ENCODE measurements at places on chromosomes 5 and 9.

DNA sequence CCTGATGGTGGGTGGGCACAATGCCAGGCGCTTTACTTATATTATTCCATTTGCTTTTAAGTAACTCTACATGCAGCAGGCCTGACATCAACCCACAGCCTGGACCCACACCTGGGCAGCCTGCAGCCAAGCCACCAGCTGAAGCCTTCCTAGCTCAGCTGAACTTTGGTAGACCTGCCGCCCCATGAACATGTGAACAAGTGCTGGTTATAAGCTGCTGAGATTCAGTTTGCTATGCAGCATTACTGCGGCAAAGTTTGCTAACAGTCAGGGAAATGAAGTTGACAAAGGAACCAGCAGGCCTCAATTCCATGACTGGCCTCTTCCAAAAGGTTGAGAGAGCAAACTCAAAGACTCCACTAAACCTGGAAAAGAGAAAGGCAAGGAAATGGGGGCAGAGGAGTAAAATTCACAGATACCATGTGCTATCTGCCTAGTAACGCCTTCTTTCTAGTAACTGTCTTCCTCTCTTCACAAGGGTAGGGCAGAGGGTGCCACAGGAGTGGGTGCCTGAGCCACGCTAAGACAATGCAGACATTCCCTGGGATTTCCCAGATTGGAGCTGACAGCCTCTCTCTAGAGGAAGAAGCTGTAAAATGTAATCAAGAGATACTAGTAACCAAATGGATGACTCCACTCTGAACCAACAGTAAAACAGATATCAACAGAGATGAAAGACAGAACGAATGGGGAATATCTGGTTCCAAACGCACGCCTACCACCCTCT lies 2.9 kb downstream of the BOD1 start:
- no peak for DNase-seq

DNA sequence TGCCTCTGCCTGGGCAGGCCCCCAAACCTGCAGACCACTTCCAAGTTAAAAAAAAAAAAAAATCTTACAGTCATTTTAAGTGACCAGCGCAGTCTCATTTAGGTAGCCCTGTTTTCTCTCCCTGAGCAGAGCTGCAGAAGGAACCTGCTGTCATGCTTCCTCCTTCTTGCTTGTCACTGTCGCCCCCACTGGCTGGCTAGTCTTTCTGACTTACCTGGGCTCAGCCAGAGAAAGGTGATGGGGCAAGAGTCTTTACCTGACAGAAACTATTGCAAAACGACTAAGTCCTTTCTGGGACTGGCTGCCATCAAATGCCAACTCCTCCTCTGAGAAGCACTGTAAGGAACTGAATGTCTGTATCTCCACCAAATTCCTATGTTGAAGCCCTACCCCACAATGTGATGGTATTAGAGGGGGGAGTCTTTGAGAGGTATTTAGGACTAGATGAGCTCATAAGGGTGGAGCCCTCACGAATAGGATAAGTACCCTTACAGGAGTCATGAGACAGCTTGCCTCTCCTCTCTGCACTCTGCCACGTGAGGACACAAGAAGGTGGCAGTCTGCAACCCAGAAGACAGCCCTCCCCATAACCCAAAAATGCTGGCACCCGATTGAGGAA lies 58.4 kb upstream of the SHC3 start:
- no peak for DNase-seq

- DNase-seq, result no peak
Measured at GRCh38 chr9:129750013-129750638, 2.7 kb downstream of the PTGES start.

DNA sequence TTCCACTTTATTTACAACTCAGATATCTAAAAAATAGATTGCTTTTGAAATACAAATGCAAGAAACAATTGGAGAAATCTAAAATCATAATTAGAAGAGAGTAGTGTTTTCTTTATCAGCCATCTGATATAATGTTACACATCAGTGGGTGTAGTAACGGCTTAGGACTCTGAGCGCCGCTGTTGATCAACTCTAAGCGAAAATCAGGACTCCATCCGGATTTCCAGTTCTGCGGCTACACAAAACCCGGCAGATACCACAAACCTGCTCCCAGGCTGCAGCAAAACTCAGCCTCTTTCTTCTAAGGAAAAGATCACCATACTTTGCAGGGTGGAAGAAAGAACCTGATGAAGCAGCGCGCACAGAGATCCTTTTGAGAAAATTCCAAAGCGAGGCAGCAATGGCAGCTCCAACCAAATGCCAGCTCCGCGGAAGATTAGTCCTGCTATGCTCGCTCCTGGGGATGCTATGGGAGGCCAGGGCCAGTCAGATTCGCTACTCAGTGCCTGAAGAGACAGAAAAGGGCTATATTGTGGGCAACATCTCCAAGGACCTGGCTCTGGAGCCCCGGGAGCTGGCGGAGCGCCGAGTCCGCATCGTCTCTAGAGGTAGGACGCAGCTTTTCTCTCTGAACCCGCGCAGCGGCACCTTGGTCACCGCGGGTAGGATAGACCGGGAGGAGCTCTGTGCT lies at the start of gene PCDHGA9:
Gene PCDHGA9 (plus strand): TSS at position 226 of the 691 bp plus-strand sequence. CDS start 175 bp downstream, at position 401.
- peak; percentile 42 for DNase-seq

GRCh38 chr5:137118629-137119028 lies 380.5 kb downstream of the SPOCK1 start:
- DNase-seq, result no peak

DNA sequence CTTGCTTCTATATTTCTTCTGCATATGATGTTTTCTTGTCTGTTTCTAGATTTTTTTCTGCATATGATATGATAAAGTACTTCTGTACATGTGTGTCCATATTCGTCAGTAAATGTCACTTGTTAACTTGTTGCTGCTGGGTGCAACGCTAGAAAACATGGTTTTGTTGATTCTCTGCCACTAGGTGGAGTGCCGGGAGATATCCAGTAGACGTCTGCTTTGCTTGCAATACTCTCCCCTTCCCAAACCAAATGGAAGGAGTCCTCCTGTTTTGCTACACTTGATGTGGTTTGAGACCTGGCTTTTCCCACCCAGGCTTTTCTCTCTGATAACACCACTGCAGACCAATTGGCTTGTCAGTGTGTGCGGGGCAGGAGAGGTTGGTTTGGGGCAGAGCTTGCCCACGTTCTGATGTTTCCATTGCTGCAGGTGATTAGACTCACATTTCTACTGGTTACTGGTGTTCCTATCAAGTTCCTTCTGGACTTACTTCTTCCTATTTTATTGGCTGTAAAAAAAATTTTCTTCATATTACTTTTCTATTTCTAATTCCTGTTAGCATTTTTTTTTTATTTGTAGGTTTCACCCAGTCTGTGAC lies 900.0 kb upstream of the CDH10 start:
- peak; percentile 7 for DNase-seq

DNA sequence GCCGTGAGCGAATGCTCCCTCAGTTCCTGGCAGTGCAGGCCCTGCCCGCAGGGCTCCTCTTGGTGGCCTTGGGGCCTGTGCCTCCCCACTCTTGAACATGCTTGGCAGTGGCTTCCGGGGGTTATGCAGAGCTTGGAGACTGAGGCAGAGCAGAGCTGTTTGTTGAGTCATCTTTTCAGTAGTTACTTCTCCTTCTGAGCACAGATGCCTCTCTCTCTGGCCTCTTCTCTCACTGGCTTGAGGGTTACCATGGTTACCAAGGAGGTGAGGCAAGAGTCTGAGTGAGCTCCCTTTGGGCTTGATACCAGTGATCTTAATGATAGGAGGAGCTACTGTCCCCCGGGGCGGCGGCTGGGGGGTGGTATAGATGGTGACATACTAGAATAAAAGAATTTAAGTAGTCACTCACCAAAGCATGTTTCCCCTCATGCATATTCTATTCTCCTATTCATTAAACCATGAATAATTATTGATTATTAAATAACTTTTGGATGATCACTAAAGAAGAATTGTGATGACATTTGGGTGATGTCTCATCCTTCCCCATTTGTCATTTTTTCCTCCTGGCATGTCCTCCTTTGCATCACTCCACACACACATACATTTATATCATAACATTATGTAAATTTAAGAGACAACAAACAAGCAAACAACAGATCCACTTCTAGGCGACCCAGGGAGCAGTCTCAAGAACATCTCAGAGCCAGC lies 111.1 kb downstream of the ARHGAP26 start:
- DNase-seq, result no peak

DNA sequence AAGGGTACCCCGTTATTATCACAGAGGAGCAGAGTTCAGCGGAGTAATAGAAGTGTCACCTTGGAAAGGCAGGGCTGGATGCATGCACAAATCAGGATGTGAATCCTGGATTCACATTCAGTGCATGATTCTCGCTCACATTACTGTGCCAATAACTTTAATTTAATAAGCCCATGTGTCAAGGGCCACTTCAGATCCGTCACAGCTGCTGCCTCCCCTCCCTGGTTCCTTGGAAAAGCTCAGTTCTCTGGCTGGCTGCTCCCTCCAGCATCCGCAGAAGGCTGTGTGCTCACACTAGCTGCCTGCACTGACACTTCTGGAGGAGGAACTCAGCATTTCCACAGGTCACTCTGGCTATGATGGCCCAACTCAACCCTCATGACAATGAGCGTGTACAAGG lies 256.8 kb upstream of the ADAMTS16 start:
- no peak for DNase-seq

DNA sequence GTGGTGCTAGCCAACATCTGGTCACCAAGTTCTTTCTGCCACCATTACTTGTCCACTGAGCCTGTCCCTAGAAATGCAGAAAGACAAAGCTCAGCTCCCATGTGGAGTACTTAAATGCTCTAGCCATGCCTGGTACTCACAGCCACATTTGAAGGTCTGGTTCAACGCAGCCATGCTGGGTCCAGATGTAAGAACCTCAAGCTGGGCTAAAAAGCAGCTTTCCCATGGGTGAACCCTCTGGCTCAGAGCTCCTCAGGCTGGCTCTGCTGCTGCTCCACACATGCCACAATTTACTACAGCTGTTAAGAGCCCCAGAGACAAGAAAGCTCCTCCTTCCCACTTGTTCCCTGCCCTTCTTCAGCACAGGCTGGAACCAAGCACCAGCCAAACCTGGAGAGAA lies 97.1 kb upstream of the LRRTM2 start:
- DNase-seq, result no peak

- DNase-seq, result no peak
Measured at GRCh38 chr5:72854419-72854818, 38.0 kb downstream of the TNPO1 start.

DNA sequence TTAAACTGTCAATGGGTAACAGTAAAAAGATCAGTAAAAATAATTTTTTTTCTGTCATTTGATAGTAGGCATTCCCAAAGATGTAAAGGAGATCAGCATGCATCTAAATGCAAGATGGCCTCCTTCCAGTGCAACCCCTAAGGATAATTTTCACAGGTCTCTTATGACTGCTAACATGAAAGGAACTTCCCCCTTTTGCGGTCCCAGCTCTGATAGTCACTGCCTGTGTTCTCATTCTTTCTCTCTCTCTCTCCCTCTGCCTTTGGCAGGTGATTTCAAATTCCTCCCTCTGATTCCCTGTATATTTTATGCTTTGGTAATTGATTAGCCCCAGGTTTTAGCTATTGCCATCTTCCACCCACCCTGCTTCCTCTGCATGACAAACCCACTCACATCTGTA lies 8.9 kb downstream of the SPINK14 start:
- no peak for DNase-seq

DNA sequence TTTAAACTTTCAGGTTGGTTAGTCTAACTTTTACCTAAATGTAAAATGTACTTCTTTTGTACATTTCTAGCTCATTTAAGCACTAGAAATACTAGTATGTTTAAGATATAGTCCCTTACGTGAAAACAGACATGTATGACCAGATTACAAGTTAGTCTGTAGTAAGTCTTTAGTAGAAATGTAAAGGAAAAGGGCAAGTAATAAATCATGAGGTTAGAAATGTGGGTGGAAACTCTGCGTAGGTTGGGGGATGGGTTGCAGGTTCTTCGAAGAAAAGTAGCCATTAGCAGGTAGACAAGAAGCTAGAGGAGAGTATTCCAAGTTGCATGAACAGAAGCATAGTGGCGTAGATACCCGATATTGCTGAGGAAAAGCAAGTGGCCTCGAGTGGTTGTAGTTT lies 22.9 kb downstream of the RAD1 start:
- no peak for DNase-seq

GRCh38 chr5:61831736-61832135 lies 474.3 kb upstream of the KIF2A start:
- DNase-seq, result no peak

DNA sequence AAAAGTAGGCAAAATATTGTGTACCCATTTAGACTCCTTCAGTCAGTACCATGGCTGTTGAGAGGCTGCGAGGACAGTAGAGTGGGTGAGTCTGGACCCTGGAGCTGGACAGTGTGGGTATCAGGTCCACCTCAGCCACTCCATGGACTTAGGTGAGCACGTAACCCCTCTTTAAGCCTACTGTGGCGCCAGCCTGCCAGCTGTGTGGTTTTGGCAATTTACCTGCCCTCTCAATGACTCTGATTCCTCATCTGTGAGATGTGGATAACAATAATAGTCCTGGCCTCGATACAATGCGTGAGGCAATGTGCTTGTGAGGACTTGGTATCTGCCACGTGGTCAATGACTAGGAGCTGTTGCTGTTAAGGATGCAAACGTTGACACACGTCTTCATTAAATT lies 17.9 kb downstream of the SLC1A3 start:
- no peak for DNase-seq

GRCh38 chr5:82784521-82784920 lies 292.7 kb downstream of the TMEM167A start:
- no peak for DNase-seq
